ENCODE measurements at places on chromosomes 5 and 9.

DNA sequence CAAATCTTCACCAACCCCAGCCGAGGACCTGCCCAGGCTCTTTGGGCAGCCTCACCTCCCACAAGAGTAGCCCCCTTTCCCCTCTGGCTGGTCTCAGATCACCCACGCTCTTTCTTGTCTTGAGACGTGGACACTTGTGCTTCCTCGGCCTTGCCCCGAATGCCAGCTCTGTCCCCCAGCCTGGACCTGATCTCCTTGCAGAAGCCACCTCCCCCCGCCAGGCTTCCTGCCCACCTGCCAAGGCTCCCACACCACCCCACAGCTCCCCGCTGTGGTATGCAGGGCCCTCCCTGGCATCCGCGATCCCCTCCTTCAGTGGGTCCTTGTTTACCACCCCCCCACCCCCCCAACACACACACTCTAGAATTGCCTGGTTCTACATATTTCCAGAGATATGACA, 133.7 kb downstream of the ROR2 start:
- DNase-seq, result no peak

DNA sequence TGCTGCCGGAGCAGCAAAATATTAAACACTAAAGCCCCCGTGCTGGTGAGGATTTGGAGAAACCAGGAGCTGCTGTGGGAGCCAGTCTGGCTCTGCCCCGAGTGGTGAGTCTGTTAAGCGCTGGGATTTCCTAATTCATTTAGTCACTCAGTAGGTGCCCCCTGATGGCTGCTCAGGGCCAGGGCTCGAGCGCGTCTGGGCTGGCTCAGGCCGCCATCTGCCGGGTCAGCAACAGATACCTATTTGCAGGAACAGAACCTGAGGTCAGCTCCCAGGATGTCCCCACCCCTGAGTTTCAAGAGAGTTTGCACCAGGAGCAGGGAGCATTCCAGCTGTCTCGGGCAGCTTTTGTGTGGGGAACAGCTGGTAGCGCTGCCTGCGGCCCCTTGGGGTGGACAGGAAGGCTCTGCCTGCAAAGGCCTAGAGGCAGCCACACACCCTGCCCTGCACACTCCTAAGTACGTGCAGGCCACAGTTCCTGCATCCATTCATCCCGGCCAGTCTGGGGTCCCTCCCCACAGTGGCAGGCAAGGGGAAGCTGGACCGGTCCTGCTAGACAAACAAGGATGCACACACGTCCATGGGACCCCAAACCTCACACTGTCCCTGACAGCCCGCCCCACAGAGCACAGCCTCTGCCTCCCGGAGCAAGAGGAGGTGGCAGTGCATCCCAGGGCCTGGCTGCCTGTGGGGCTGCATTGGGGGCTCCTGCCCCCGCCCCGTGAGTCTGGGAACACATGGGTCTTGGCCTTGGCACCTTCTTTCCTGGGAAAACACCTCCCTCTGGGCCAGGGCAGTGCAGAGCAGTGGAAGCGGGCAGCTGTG, 83.7 kb downstream of the ADAMTS2 start:
- DNase-seq, result no peak

- DNase-seq, result no peak
Measured at GRCh38 chr5:171462928-171463861, 43.7 kb downstream of the FGF18 start.

DNA sequence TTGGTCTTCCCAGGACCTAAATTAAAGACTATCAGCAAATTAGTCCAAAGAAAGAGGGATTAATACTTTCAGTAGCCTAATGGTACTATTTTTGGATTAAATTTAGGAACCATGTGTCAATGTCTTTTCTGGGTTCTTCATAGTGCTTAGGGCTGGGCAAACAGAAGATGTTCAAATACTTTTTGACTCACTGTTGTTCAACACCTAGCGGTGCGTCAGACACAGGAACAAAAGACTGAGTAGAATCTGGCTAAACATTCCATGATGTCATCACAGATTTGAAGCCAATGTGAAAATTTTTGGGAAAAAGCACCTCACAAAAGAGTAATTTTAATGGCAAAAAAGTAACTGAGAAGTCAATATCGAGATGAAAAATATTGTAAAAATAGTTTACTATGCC, 544.4 kb downstream of the EFNA5 start:
- DNase-seq, result no peak

DNA sequence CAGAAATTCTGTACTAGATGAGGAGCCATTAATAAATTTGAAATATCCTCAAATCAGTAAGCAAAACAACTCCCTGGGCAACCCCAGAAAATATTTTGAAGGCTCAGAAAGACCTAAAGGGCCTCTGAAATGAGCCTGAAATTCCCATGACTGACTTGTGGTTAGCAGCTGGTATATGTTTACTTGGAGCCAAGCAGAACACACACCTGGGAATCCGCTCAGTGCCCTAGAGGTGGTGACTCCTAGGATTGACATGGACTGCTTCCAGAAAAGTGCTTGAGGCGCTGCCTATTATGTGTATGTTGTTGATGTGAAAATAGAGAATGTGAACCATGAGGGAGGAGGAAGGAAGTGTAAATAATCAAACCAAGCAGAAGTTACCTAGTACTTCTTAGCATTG, 14.7 kb downstream of the RFK start:
- no peak for DNase-seq

DNA sequence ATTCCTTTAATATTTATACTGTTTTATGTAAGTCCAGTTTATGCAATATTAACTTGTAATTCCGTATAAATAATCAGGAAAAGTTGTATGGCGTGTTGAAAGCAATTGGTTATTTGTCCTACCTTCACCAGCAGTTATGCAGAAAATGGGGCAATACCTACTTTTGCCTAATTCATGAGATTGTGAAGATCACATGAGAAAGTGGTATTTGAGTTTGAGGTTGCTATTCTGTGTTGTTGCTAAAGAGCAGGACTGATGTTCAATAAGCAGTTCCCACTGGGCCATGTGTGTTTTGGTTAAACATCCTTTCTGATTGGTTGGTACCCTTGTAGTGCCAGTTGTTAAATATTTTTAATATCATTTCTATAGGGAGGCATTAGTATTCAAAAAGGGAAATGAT, 3.2 kb downstream of the TGFBR1 start:
- no peak for DNase-seq

GRCh38 chr9:98750364-98751060, 41.8 kb upstream of the GABBR2 start:
- no peak for DNase-seq

DNA sequence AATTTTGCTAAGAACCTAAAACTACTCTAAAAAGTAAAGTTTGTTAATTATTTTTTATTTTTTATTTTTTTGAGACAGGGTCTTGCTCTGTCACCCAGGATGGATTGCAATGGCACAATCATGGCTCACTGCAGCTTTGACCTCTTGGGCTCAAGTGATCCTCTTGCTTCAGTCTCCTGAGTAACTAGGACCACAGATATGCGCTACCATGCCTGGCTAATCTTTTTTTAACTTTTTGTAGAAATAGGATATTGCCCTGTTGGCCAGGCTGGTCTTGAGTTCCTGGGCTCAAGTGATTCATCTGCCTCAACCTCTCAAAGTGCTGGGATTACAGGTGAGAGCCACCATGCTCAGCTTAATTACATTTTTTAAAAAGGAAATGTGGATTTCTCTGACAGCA, 45.8 kb downstream of the PDE6A start:
- no peak for DNase-seq

GRCh38 chr9:89536600-89536999, 38.7 kb upstream of the SEMA4D start:
- peak; percentile 43 for DNase-seq

- no peak for DNase-seq
Measured at GRCh38 chr9:101050650-101051049, 22.1 kb downstream of the PLPPR1 start.

GRCh38 chr9:89498852-89499480, 1.1 kb upstream of the SEMA4D start:
- peak; percentile 67 for DNase-seq

DNA sequence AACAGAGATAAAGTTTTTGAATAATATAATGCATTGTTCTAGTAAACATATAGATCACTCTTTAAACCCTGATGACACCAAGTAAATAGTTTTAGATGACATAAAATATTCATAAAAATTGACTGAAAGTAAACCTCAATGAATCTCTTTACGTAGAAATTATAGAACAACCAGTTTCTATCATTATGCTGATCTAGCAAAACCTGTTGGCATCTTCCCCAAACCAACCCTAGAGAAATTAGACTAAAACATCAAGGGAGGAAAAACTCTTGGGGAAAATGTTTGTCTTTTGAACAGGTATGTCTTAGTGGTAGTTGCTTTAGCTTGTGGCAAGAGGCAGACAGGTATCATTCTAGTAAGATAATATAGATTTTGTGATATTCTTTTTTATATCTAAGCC, 747.0 kb upstream of the CDH6 start:
- no peak for DNase-seq

DNA sequence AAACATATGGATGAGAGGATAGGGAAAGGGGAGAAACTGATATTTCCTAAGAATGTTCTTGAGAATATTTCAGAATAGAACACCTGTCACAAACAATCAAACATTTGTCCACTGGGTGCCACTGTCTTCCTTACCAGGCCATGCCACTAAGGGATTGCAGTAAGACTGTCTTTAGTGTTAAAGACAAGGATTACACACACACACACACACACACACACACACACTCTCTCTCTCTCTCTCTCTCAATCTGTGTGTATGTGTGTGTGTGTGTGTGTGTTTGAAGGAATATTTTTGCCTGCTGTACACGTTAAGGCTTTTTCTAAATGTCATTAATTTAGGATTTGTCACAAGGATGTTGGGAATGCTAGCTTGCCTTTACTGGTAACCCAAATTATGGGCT, 54.4 kb downstream of the CCDC192 start:
- no peak for DNase-seq

- DNase-seq, result no peak
Measured at GRCh38 chr5:74514888-74515551, 125.5 kb downstream of the ENC1 start.

DNA sequence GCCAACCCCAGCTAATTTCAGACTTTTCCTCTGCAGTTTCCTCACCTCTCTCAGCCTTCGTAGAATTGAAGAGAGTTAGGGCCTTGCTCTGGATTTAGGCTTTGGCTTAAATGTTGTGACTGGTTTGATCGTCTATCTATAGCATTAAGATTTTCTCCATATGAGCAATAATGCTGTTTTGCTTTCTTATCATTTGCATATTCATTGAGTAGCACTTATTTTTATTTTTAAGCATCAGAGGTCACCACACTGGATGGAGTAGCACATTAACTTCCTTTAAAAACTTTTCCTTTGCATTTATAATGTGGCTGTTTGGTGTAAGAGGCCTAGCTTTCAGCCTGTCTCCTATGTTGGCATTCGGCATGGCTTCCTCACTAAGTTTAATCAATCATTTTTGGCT, 12.6 kb upstream of the PCBD2 start:
- DNase-seq, result no peak

GRCh38 chr5:41522193-41522786, 11.9 kb upstream of the PLCXD3 start:
- no peak for DNase-seq

DNA sequence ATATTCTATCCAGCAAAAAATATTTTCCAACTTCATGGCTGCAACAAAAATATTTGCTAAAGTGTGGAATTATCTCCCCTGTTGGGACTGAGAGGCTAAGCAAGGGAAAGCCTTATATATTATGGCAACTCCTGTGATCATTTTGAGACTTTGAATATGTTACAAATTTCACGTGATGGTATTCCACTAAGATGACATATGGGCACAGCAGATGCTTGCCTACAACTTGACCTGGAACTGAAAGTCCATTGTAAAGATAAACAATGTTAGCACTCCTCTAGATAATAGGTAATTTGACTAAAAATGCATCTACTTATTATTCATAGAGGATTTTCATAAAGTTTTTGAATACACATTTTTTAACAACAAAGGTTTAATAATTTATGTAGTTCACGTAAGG, 1141.5 kb upstream of the CDH6 start:
- DNase-seq, result no peak

DNA sequence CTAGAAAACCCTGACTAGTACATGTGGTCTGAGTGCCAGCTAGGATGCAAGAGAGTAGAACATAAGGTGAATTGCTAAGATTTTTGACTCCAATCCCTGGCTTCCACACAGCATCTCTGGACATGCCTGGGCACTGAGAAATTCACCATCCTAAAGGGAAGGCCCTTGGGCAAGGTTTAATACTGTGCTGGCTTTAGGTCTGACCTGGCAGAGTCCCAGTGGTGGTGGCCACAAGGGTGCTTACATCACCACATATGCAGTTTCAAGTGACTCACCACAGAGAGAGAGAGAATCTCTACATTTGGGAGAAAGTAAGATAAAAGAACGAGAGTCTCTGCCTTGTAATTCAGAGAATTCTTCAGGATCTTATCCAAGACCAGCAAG, 661.6 kb upstream of the C9orf72 start:
- no peak for DNase-seq

DNA sequence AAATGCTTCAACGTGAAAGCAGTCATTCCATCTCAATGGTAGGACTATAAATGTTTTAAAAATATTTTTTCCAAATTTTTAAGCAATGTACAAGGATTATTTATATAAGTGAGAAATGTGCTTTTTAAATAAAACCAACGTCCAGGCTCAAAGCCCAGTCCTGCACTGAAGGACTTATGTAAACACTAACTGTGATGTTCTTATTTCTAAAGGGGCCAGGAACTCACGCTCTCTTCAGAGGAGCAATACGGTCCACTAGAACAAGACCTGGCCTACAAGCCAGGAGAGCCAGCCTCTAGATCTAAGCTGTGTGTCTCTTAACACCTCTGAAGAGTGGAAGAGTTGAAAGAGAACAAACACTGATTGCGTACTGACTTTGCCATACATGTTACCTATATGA, 12.1 kb downstream of the TTLL11 start:
- DNase-seq, result no peak

DNA sequence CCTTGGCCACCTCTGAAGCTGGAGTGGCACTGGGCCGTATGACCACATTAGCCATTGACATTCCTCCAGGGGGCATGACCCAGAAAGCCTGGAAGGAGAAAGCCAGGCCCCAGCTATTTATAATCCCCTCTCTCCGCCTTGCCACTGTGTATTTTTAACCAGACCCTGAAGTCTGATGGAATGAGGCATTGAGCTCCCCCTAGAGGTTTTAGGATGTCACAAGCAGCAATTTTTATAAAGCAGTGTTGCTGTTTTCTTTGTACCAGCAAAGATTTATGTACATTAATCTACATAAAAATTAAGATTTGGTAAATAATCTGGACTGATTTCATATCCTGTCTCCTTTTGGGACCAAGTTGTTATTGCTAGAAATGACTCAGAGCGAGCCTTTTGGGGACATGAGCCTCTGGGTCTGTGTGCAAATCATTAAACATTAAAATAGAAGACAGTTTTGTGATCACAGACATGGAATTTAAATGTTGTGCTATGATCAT, 127.1 kb downstream of the TRIO start:
- DNase-seq, result no peak

GRCh38 chr9:89541798-89542197, 43.9 kb upstream of the SEMA4D start:
- DNase-seq, result no peak

- no peak for DNase-seq
Measured at GRCh38 chr9:134328841-134329575, 2.8 kb downstream of the RXRA start.

- DNase-seq, result no peak
Measured at GRCh38 chr9:33161589-33162132, 5.5 kb downstream of the B4GALT1 start.

GRCh38 chr9:1707291-1707690, 307.9 kb upstream of the SMARCA2 start:
- no peak for DNase-seq

GRCh38 chr9:86940774-86941173, 6.5 kb downstream of the GAS1 start:
- DNase-seq, result no peak

Measured in NK-92 treated with Interleukin-12 subunit alpha and Interleukin-12 subunit beta, amount 100 ng/mL, for 24 hours (cell line).